ENCODE measurements at places on chromosomes 12 and 14.

- DNase-seq, result no peak
Measured at GRCh38 chr12:7289743-7290142, 14.1 kb upstream of the ACSM4 start.

- no peak for DNase-seq
Measured at GRCh38 chr12:19630536-19630935, 191.2 kb downstream of the AEBP2 start.

DNA sequence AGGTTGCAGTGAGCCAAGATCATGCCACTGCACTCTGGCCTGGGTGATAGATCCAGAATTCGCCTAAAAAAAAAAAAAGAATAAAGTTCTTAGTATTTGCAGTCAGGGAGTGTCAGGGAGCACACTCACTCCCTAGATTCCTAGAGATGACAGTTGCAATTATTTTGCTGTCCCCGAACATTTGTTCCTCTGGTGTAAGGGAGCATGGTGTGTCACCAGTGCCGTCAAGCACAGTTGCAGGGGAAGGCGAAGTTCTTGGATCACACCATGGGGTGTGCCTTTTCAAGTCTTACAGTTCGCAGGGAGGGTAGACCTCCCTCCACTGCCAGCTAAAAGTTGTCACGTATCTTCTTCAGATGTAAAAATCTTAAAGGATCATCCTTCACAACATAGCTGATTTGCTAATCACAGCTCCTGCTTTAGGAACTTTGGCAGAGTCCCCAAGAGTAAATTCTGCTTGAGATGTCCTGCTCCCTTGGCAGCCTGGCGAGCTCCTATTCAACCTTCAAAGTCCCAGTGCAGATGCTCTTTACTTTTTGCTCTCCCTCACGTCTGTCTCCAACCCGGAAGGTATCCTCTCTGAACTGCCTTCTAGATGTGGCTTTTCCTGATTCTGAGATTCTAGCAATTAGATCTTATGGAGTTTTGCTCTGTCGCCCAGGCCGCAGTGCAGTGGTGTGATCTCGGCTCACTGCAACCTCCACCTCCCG lies 11.3 kb downstream of the ACACB start:
- DNase-seq, result no peak

DNA sequence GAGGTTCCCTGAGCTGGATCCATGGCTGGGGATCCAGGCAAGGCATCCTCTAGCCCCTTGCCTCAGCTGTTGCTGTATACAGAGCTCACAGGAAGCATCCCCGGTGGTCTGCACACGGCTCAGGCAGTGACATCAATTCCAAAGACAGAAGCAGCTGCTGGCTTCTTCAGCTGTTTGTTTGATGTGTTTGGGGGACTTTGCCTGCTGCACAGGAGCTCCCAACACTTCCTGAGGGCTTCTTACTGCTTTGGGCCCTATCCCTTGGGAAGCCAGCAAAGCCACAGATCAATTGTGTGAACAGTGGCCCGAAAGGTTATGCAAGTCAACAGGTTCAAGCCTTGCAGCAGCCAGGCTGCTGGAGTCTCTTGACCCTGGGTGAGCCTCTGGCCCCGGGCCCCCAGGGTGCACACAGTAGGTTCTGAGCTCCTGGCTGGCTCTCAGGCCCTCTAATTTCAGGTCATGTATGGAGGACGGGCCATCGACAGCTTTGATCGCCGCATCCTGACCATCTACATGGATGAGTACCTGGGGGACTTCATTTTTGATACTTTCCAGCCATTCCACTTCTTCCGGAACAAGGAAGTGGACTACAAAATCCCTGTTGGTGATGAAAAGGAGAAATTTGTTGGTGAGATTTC lies 42.6 kb downstream of the CCDC92 start:
- DNase-seq, result no peak

DNA sequence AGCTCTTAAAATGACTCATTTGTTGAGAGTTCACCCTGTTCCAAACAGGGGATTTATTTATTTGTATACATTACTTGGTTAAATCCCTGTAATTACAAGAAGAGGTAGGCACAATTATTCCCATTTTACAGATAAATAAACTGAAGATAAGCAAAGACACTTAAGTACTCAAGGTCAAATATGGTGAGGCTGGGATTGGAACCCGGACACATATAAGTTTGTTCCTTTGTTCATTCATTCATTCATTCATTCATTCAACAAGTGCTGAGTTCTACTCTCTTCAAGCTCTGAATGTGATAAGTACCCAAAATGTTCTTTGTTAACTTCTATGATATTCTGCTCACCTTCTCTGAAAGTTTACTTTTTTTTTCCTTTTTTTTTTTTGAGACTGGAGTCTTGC lies 2.4 kb upstream of the TRIM9 start:
- DNase-seq, result no peak

DNA sequence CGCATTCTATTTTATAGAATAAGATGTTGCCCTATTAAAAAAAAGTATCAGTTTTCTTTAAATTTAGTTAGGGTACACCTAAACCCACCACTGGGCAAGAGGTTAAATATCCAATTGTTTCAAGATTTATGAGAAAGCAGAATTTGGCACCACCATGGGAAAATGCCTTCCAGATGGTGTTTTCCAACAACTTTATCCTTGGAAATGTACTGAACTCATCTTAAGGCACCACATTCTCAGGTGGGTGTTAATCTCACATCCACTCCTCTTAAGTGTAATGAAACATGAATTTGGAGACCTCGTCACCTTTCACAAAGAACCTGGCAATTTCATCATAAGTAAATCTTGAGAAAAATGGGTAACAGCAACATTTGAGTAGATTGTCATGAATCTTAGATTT lies 13.1 kb downstream of the CBX5 start:
- DNase-seq, result no peak

- no peak for DNase-seq
Measured at GRCh38 chr12:92571844-92572543, 130.8 kb upstream of the PLEKHG7 start.

- DNase-seq, result no peak
Measured at GRCh38 chr12:84604551-84604950, 308.0 kb downstream of the SLC6A15 start.

GRCh38 chr12:57474430-57474829 lies 5.2 kb downstream of the ARHGAP9 start:
- DNase-seq, result no peak

- DNase-seq, result no peak
Measured at GRCh38 chr12:124856132-124856841, 7.4 kb downstream of the SCARB1 start.

DNA sequence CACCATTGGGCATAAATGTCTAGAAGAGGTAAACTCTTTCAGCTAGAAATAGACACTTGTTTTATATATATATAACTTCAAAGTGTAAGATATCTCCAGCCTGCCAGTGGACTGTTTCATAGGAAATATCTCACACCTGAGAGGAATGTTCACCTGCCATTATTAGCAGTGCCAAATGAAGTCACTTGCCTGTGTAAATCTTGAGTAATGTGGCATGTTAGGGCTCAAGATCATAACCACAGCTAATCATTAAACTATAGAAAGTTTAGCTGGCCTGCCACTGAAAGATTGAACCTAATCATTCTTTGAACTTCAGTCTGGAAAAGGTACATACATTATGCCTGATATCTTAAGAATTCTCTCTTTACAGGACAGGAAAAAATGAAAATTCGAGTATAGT lies 25.5 kb upstream of the KCNJ8 start:
- no peak for DNase-seq

DNA sequence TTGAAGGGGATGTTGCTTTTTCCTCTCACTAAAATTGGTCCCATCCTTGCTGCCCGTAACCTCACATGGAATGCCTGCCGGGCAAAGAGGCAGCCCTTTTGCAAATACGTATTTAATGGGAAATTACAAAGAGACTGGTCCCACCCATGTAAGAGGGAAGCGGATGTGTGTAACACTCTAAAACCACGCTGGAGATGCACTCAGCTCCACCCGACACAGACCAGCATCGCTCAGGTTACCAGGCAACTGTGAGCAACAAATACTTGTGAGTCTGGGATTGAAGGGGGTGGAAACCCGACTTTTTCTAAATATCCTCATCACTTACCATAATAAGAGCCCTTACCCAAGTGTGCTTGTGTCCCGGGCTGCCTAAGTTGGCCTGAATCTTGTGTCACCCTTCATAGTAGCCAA lies 47.7 kb downstream of the ELK3 start:
- DNase-seq, result no peak

- peak; percentile 84 for DNase-seq
Measured at GRCh38 chr12:92466391-92467305, 236.1 kb upstream of the PLEKHG7 start.

GRCh38 chr12:101745481-101745880 lies 6.2 kb upstream of the SYCP3 start:
- no peak for DNase-seq

DNA sequence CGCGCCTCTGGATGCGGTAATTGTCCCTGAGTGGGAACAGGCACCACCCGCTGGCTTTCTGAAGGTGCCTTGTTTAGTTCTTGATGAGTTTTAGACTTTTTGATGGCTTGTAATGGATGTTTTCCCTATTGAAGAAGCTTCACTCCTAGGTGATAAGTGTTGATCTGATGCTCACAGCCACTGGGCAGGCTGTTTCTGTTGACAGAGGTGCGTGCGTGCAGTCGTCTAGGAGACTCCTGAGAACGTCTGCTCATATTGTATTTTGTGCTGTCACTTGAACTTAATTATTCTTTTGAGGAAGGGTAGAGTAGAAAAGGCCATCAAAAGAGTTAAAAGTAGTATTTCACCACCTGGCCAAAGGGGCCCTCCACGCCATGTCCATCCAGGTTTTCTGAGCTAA lies 70.5 kb downstream of the EP400 start:
- no peak for DNase-seq

DNA sequence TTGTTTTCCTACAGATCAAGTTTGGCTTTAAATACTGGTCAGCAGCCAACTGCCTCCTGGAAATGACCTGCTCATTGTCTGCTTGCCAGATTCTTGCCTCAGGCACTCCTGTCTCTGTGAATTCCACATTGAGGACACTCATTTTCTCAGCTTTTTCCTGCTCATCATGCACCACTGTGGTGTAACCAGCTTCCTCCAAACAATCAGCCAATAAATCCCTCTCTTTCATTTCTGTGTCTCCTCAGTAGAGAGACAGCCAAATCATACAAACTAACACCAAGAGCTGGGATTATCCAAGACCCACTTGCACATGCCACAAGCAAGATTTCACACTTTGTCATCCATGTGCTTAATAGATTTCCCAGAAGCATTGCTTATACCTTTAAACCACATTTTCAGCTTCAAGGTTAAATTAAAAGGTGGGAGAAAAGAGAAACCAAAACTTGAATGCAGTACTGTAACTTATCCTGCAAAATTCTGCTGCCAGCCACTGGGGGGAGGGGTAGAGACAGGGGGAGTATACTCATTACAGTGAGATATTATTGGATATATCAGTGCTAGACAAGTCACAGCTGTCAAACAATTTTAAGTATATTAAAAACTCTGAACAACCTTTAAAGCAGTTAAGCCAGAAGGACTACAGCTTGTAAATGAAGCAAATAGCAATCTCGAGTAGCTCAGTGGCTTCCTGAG lies 105.0 kb downstream of the PPP2R5E start:
- peak; percentile 76 for DNase-seq

- DNase-seq, result no peak
Measured at GRCh38 chr14:88271205-88271604, 51.9 kb downstream of the KCNK10 start.

DNA sequence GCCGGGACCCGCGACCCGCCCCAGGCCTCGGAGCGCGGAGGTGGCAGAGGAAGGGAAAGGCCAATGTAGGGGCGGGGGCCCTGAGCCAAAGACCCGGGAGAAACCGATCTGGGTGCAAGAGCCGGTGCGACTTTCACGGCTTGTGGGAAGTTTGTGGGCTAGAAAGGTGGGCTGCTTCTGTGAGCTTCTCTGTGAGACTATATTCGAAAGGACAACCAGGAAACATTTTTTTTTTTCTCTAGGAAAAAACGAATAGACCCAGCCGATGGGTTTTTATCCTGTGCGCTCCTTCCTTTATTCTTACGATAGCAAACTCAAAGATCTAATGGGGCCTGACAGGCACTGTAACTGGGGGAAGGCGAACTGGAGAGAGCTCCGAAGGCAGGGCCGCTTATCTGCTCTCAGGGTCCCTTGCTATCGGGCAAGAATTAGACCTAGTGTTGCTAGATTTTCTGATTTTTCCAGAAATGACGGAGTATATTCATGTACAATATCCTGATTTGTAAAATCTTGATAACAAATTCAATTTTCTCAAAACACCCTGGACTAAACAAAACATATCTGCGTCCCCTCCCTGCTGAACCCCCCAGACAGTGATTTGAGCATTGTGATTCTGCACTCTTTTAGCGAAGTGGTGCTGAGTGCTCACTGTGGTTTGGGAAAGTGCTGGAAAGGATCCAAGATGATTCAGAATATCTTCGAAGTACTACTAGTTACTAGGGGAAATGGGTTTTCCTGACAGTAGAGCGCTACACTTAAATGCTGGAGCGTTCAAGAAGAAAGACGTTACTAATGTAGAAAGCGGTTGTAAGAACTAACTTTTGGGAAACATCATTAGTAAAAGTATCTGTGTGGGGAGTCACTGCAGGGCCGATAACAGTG lies 563 bp upstream of the STXBP6 start:
- no peak for DNase-seq

DNA sequence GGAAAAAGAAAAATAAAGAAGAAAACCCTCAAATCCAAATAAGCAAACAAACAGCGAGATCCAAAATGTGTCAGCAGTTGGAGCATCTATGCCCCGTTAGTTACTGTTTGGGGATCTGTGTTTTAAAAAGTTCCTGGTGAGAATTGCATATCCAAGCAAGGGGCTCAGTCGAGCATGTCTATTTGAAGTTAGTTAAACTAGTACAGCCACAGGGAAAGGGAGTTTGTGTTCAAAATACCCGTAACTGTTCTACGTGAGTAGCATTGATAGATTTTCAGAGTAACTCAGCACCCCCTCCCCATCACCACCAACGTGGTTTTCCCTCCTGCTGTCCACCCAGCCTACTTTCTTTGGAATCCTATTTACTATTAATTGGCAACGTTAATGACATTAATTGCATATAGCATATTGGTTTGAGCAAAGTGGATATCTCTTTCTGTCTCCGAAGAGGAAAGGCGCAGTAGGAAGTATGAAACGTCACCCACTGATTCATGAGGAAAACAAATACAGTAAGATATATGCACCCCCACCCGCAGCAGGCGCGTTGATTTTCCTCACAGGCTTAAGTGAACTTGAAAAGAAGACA lies 1.5 kb downstream of the NPAS3 start:
- DNase-seq, result peak; percentile 76

- no peak for DNase-seq
Measured at GRCh38 chr14:79175671-79176070, 1005.5 kb downstream of the NRXN3 start.

GRCh38 chr14:63972323-63972932 lies 119.6 kb downstream of the SYNE2 start:
- DNase-seq, result no peak

- DNase-seq, result no peak
Measured at GRCh38 chr14:36580856-36581831, 1.3 kb downstream of the NKX2-8 start.

DNA sequence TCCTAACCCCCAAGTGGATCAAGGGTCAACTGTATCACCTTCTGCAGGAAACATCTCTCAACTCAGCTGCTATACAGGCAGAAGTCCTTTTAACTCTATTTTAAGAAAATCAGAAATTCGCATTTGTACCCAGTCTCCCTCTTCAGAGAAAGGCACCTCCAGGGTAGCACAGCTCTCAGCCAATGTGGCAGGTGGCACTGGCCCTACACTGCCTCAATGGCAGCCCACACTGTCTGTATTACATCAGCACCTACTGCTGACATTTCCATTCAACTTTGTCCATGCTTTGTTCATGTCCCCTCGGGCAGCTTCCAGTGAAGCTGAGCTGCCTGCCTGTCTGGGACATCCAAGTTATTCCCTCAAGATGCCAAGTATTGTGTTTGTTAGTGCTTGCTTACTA lies 8.8 kb downstream of the SPTSSA start:
- DNase-seq, result no peak

GRCh38 chr12:72989458-72989947 lies 717.3 kb downstream of the TRHDE start:
- DNase-seq, result no peak
